Dermis lymphatic vessel endothelial cell (primary cell): ENCODE measurements at places on chromosomes 12 and 14. TPM values are rescaled to one million over a fixed set of nuclear protein-coding genes. Genes with fewer than 3 reads are reported as not detected.

Gene CLEC12A
- not detected in 2 replicates for total RNA-seq

Gene PTGER2
- 0.09 and 0.11 TPM in 2 replicates for total RNA-seq

Gene RD3L
- total RNA-seq, result 0.11 TPM in 1 of 2 replicates, not detected in the other

Gene HOXC4
- total RNA-seq, result not detected in 2 replicates

Gene ZBTB42
- 3.4 and 5.7 TPM in 2 replicates for total RNA-seq

Gene CFAP251
- total RNA-seq, result 1.1 and 1.4 TPM in 2 replicates

Gene RAPGEF3
- total RNA-seq, result 8.3 and 11.0 TPM in 2 replicates

Gene PHLDA1
- total RNA-seq, result 10.3 and 17.1 TPM in 2 replicates

Gene TEX52
- total RNA-seq, result under 0.01 TPM in 1 of 2 replicates, not detected in the other

Gene NINJ2
- 2.6 and 2.8 TPM in 2 replicates for total RNA-seq

Gene SLC5A8
- total RNA-seq, result 0.09 TPM in 1 of 2 replicates, not detected in the other

Gene FAM222A
- 0.17 and 0.22 TPM in 2 replicates for total RNA-seq

Gene GRIP1
- total RNA-seq, result 0.09 and 0.22 TPM in 2 replicates

Gene NYNRIN
- 3.1 and 3.9 TPM in 2 replicates for total RNA-seq

Gene CLEC4E
- not detected in 2 replicates for total RNA-seq

Gene KLHDC2
- total RNA-seq, result 87.9 and 91.1 TPM in 2 replicates

Gene THAP2
- 2.2 and 4.0 TPM in 2 replicates for total RNA-seq

Gene TSPAN19
- under 0.01 and 0.09 TPM in 2 replicates for total RNA-seq

Gene LMO3
- not detected in 2 replicates for total RNA-seq

Gene KRT72
- total RNA-seq, result not detected in 2 replicates

Gene SLC25A21
- total RNA-seq, result 0.43 and 0.60 TPM in 2 replicates

Gene CELA1
- not detected in 2 replicates for total RNA-seq

Gene TEP1
- total RNA-seq, result 25.2 and 33.3 TPM in 2 replicates

Gene KRT75
- total RNA-seq, result not detected in 2 replicates

Gene SLC6A13
- total RNA-seq, result 0.09 TPM in 1 of 2 replicates, not detected in the other

Gene NEMF
- 54.2 and 64.0 TPM in 2 replicates for total RNA-seq

Gene KCNH3
- total RNA-seq, result 0.09 TPM in 1 of 2 replicates, not detected in the other

Gene HHIPL1
- total RNA-seq, result 1.2 and 1.6 TPM in 2 replicates

Gene CEBPE
- total RNA-seq, result not detected in 2 replicates

Gene GSC
- not detected in 2 replicates for total RNA-seq

Gene ACOT6
- not detected in 2 replicates for total RNA-seq

Gene DDN
- total RNA-seq, result 0.09 and 0.11 TPM in 2 replicates

Gene COX14
- total RNA-seq, result 38.6 and 63.2 TPM in 2 replicates

Gene RNASE7
- total RNA-seq, result not detected in 2 replicates

Gene NRL
- total RNA-seq, result 0.69 and 2.2 TPM in 2 replicates

Gene TAS2R8
- 0.09 and 0.11 TPM in 2 replicates for total RNA-seq

Gene KRT7
- 9.5 and 21.9 TPM in 2 replicates for total RNA-seq

Gene KCNH5
- total RNA-seq, result under 0.01 TPM in 1 of 2 replicates, not detected in the other

Gene GPR68
- total RNA-seq, result 0.22 and 0.34 TPM in 2 replicates

Gene VAMP1
- 2.1 and 2.4 TPM in 2 replicates for total RNA-seq

Gene MGAT2
- total RNA-seq, result 53.7 and 63.3 TPM in 2 replicates

Gene HOXC6
- under 0.01 TPM in 1 of 2 replicates, not detected in the other for total RNA-seq

Gene CIROP
- total RNA-seq, result not detected in 2 replicates

Gene KRT79
- total RNA-seq, result not detected in 2 replicates

Gene DACT1
- 0.22 and 0.26 TPM in 2 replicates for total RNA-seq

Gene IQSEC3
- total RNA-seq, result under 0.01 and 0.09 TPM in 2 replicates

Gene DAO
- not detected in 2 replicates for total RNA-seq

Gene PTPN21
- 5.3 TPM in 2 replicates for total RNA-seq

Gene CD27
- not detected in 2 replicates for total RNA-seq

Gene SDR39U1
- total RNA-seq, result 7.4 TPM in 2 replicates

Gene ERP27
- under 0.01 TPM in 1 of 2 replicates, not detected in the other for total RNA-seq

Gene ZNF385A
- total RNA-seq, result 0.98 and 1.8 TPM in 2 replicates

Gene ARG2
- total RNA-seq, result 23.0 and 47.6 TPM in 2 replicates

Gene CCDC175
- not detected in 2 replicates for total RNA-seq

Gene OVCH1
- total RNA-seq, result not detected in 2 replicates

Gene KRT77
- not detected in 2 replicates for total RNA-seq
